Stimulated activated CD4-positive, alpha-beta T cell treated with anti-CD3 and anti-CD28 coated beads, Interleukin-4, amount 100 ng/mL, for 1 hour (primary cell): ENCODE measurements at places on chromosomes 6 and 20.

DNA sequence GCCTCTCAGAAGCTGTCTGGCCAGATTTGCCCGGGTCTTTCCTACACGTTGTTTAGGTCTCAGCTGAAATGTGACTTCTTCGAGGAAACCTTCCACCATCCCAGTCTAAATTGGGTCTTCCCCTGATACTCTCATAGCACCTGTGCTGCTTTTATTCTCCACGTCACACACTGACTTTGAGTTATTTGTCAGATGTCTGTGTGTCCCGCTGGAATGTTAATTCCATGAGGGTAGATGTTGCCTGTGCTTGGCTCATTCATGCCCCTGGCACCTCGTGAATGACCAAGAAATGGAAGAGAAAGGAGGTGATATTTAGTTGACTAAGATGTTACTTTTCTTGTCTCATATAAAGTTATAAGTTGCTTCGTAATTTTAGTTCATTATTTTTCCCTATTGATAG is 197.8 kb downstream of the TMEM242 start:
- DNase-seq, result no peak

DNA sequence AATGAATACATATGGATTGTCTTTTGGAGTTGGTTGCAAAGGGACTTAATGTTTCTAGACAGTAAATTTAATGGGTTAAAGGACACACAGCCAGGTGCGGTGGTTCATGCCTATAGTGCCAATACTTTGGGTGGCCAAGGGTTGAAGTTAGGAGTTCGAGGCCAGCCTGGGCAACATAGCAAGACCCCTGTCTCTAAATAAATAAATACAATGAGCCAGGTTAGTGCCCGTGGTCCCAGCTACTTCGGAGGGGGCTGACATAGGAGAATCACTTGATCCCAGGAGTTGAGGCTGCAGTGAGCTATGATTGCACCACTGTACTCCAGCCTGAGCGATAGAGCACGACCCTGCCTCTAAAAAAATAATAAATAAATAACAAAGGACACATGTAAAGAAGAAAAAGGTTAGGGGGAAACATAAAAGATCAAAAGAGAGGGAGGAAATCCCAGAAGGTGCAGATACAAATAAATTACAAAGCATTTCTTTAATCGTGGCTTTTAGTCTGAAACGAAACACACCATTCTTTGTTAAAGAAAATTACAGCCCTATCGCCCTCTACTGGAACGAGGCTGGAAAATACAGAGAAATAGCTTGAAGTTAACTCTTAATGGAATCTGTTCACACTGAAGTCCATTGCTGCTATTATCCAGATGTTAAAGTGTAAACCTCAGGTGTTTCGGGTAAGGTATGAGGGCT is 42.6 kb upstream of the SCML4 start:
- DNase-seq, result no peak

GRCh38 chr6:143743301-143744166 is 65.8 kb downstream of the PHACTR2 start:
- DNase-seq, result no peak

- no peak for DNase-seq
These were observed 151.9 kb downstream of the SH3BGRL2 start for GRCh38 chr6:79782792-79783580.
